Retinal pigment epithelial cell (primary cell): ENCODE measurements at places on chromosomes 2 and 18.

GRCh38 chr2:213251618-213252017 lies 32.6 kb upstream of the SPAG16 start:
- peak; percentile 47 for DNase-seq

- no peak for DNase-seq
Observed at GRCh38 chr2:179455824-179456223, 191.2 kb upstream of the SESTD1 start.

GRCh38 chr18:6561420-6561861 lies 146.7 kb upstream of the L3MBTL4 start:
- peak; percentile 94 for DNase-seq

- DNase-seq: peak; percentile 5
Observed at GRCh38 chr2:239106314-239106908, 258.5 kb downstream of the TWIST2 start.

DNA sequence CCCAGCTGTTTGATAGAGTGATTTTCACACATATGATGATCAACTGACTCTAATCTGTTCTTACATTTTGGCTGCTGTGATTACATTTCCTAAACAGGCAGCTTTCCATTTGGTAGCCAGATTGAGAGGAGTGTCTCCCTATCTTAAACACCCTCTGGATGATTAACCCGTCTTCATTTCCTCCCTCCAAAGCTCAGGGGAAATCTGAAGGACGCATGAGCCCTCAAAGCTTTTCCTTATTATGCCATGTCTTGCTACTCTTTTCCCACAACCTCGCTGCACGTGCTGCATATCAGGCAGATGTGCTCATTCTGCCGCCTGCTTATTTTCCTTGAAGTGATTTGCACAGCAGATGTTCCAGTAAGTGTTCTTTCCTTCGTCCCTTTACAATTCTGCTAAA lies 837.4 kb downstream of the LRRTM4 start:
- DNase-seq: no peak

DNA sequence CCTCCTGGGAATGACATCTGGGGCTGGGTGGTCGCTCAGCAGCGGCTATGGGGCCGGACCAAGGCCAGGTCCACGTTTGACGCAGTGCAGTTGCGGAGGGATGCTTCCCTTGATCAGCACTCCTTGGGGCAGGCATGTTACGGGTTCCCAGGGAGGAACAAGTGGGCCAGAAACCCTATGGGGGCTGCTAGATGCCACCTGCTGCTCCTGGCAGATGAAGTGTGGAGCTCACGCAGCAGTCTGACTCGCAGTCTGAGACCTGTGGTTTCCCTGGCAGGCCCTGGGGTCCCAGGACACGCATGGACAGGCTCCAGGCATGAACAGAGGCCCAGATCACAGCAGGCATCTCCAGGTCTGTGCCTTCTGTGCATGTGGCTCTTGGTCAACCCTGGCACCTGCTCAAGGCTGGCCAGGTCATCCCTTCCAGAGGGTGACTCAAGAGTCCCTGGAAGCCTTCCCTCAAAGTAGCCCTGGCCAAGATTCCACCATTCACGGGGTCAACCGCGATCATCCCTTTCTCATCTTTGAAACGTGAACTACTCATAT lies 20.0 kb downstream of the KCNF1 start:
- no peak for DNase-seq

DNA sequence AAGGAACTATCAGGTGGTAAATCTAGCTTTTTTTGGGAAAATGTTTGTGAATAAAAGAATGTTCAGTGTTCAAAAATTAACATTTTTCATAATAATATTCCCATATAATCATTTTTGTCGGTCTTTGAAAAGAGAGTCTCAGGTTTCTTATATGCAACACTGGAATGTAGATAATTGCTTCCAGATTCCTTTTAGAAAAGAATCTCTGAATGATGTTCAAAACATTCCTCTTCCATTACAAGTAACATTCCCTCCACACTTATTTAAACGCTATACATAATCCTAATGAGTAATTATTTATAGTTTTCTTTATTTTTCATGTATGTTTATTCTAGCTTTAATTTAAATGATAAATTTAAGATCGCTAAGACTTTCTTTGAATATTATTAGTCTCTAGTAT lies 7.0 kb downstream of the ZSWIM2 start:
- no peak for DNase-seq

DNA sequence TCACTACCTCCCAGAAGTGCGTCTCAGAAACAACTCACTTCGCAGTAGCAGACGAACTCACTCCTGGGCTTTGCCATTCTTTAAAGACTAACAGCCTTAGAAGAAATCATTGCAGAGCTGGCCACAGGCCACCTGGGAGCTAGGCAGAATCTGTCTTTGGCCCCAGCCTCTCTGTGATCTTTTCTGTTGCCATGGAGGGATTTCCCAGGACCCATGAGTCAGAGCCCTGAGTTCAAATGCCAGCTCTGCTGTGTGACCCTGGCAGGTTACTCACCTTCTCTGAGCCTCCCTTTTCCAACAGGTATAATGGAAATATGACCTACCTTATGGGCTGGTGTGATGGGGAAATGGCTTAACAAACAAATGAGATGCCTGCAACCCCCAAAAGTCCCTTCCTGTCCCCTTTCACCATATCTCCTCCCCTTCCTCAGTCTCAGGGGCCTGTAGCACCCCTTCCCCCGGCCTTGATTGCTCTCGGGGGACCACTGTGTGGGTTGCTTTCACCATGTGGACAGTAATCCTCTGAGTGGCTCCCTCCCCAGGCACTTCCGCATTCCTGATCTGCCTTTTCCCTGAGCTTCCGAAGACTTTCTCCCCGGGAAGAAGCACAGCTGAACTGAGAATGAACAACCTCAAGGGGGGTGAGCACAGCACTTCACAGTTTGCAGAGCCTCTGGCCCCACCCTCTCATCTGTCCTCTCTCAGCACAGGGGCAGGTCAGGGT lies 34.0 kb upstream of the SLC66A3 start:
- DNase-seq: no peak

- DNase-seq: no peak
Observed at GRCh38 chr2:152648336-152648735, 68.9 kb downstream of the PRPF40A start.

DNA sequence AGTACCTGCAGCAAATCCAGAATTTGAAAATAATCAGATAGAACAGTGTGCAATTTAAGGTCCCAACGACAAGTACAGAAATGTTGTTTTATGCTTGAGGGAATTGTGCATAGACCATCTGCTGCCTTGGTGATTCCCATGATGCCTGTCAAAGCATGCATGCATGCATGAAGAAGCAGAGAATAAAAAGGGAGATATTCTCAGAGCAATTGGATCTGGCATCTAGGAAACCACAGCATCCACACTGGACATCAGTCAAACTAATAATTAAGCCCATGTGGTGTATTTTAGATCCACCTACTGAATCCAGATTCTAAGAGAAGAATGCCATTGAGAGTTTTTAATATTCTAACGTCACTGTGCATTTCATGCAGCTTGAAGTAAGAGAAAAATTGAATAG lies 361.2 kb downstream of the FSIP2 start:
- no peak for DNase-seq

DNA sequence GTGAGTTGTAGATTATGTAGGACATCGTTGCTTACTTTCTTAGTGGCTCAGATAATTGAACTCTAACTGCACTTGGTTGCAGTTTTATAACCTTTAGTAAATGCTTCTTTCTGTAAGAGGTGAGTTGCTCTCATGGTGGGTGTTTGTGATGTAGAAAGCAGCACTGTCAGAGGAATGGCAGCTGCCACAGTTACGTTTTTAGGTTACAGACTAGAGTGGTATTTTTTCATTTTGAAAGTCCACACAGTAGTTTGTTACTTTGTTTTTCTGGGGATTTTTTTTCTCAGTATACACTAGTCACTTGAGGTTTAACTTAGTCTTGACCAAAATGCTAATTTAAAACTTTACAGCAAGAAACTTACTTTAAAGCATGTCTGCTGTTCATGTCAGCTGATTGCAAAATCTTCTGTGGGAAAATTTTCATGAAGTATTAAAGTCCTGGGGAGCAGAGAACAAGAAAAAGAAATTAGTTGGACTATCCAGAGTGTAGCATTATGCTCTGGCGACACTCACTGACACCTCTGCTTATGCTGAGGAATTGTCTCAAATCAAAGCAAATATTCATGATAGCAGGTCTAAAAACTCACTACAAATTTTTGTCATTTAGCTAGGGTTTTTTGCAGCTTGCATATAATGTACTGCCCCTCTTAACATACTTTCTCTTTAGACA lies 14.8 kb downstream of the AFTPH start:
- DNase-seq: no peak

GRCh38 chr2:109054865-109055264 lies 65.8 kb upstream of the EDAR start:
- peak; percentile 4 for DNase-seq

- DNase-seq: no peak
Observed at GRCh38 chr2:6641956-6642355, 223.8 kb downstream of the CMPK2 start.

DNA sequence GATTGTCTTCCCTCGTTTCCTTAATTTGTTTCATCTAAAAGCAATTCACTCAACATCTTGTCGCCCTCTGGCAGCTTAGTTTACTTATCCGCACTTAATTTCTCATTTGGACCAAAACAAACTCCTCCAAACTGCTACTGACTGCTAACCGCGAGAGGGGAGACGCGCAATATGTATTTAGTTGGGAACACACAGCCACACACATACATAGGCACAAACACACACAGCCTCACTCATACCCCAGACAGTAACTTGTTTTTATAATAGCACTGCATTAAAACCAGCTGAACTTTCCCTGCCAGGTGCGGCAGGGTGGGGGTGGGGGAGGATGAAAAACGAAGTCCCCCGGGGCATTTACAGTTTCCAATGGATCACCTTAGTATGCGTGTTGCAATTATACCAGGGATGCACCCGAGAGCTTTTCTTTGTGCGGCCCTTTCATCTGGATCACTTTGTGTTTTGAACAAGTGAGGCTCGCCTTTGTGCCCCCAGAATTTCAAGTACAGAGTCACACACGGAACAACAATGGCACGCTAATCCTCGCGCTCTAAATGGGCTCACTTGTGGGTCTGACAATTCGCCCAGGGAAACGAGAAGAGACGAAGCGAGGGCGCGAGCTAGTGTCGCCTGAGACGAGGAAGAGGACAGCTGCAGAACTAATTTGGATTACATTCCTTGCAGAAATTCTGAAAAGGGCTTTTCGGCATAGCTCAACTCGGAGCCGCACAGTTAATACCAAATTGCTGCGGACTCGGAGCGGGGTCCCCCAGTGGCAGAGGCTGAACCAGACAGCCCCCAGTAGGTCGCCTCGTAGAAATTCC lies 2.4 kb downstream of the ERBB4 start:
- no peak for DNase-seq

GRCh38 chr2:80111185-80111584 lies 193.4 kb downstream of the LRRTM1 start:
- DNase-seq: no peak

- DNase-seq: no peak
Observed at GRCh38 chr2:129379411-129379810, 600.1 kb upstream of the RAB6C start.

- DNase-seq: peak; percentile 28
Observed at GRCh38 chr2:212032536-212033219, 505.9 kb downstream of the ERBB4 start.

DNA sequence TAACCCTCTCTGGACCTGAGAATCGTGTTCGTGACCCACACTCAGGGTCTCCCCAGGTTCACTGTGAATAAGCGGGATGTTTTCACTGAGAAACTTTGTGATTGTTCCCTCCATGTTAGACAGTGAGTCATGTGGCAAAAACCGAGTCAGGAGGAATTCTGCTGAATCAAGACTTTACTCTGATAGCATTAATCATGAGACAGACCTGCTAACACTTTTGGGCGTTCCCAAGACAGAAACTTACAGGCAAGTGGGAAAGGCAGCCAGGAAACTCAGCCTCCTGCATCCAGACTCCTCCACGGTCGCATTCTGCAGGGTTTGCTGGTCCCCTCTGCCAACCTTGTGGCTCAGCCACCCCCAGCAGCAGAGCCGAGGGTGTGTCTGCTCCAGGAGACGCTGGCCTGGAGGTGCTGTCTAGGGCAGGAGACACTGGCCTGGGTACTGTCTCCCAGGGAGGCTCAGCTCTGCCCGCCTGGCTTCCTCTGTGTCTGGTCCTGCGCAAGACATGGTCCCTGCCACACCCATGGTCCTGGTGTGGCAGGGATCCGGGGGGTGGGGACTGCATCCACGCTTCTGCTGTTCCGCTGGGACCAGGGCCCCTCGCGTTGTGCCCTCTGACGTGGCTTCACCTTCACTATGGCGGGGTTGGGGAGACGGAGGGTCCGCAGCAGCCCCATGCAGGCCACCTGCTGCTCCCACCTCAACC lies 177.4 kb downstream of the TWIST2 start:
- DNase-seq: peak; percentile 61

DNA sequence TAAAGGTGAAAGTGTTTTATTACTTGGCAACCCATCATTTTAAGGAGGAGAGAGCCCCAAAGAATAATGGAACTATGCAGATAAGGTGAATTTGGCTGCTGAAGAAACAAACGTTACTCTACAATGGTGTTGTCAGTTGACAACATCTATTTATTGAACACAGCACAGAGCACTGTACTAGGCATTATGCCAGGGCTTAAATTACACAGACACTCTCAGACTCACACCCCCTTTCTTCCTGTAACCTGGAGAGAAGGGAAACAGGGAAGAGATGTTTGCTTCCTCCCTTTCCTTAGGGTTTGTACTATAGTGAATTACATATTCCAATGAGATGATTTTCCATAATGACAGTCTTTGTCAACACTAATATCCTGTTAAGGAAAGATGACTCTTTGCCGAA lies 94.0 kb upstream of the ATP5MC3 start:
- no peak for DNase-seq

DNA sequence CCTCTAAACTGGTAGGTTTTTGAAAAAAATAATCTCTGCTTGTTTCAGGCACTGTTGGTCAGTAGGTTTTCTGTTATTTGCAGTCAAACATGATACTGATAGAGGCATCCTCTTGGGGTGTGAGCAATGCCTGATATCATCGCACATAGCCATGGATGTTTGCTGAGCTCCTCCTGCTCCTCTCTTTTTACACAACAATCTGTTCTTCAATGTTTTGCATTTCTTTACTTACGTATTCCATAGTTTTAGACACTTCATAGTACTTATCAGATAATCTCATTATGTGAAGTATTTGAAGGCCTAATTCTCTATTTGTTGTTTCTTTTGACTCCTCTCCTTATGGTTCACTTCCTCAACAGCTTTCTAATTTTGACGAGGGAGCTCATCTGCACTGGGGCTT lies 23.0 kb upstream of the HS6ST1 start:
- DNase-seq: no peak

- no peak for DNase-seq
Observed at GRCh38 chr2:226337941-226338600, 461.5 kb downstream of the IRS1 start.

GRCh38 chr2:67922080-67922785 lies 140.6 kb downstream of the C1D start:
- DNase-seq: no peak

DNA sequence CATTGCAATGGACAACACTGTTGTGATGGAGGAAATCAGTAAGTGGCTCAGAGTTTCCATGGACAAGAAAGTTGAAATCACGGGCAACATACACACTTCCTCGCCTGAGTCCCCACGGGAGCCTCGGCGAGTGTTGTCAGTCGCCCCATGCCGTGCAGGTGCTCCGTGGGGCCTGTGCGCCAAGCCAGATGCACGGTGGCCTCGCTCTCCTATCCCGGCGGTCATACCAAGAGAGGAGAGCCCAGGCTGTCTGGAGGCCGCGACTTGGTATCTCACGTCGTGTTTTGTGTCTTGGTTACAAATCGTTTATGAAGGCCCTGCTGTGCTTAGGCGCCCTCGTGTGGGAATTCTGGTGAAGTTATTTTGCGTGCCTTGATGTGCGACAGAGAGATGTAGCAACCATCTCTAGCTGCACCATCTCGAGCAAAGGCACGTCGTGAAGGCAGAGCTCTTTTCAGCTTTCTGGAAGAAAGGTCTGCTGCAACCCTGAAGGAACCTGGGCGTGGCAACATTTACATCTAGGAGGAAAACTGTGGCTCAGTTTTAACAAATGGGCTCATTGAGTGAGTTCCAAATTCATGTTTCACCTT lies 21.8 kb downstream of the ATG4B start:
- DNase-seq: no peak
